HTR-8/SVneo (cell line): ENCODE measurements at places on chromosomes 4 and X.

GRCh38 chr4:184280591-184281071 is 63.0 kb upstream of the ENPP6 start:
- no peak for DNase-seq

GRCh38 chr4:11471618-11472017 is 42.9 kb upstream of the HS3ST1 start:
- DNase-seq: no peak

DNA sequence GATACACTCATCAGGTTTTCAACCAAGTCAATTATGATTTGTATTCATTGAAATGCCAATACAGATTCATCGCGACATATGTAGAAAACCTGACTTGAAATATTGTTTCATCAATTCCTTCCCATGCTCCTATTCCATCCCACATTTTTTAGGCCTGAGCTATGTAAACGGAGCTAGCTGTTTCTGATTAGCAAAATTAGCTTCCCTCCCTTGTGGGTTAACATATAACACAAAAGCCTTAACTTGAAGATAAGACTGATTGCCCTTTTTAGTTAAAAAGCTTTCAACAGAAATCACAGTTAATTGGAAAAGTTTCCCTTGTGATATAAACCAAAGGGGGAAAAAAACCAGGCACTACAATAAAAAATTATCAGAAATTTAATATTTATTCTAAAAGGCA is 32.8 kb upstream of the DCLK2 start:
- no peak for DNase-seq

DNA sequence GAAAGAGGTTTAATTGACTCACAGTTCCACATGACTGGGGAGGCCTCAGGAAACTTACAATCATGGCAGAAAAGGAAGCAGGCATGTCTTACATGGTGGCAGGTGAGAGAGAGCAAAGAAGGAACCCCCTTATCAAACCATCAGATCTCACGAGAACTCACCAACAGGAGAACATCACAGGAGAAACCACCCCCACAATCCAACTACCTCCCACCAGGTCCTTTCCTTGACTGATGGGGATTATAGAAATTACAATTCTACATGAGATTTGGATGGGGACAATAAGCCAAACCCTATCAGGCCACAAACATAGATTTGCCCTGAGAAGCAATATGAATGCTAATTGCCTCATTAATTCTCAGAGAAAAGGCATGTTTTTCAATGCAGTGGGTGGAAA is 138.2 kb upstream of the RAPGEF2 start:
- no peak for DNase-seq

DNA sequence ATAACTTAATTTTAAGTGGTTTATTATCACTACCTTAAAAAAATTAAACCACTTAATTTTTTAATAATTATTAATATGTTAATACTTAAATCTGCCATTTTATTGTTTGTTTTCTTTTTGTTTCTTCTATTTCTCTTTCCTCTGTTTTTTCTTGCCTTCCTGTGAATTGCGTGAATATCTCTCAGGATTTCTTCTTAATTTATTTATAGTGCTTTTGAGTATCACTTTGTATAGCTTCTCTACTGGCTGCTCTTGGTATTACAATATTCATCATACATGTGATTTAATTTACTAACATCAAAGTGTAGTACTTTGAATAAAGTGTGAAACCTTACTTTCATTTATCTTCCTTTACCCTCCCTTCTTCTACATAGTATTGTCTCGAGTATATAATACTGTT is 349.5 kb upstream of the CPXCR1 start:
- no peak for DNase-seq
